Left forelimb (tissue), 1 donor: ENCODE measurements at places on chromosomes 11 and 22.

- DNase-seq: no peak
Measured at GRCh38 chr11:65880027-65880426, 390 bp downstream of the CTSW start.

DNA sequence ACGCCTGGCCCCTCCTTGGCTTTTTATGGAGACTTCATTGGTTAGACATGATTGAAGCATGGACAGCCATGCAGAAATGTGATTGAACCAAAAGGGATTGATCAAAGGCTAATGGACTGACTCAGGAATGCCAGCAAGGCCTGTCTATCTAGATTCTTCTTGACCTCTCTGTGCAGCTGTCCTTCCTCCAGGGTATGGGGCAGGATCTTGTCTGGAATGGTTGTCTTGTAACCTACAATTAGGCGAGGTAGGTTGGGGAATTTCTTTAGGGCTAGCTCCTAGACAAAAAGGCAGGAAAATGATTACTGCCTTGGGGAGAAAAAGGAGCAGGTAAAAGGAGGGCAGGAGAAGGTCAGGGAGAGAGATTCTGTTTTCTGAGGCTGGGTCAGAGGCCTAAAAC lies 59.6 kb upstream of the INCENP start:
- no peak for DNase-seq

- no peak for DNase-seq
Measured at GRCh38 chr11:128052912-128053641, 534.3 kb downstream of the ETS1 start.

DNA sequence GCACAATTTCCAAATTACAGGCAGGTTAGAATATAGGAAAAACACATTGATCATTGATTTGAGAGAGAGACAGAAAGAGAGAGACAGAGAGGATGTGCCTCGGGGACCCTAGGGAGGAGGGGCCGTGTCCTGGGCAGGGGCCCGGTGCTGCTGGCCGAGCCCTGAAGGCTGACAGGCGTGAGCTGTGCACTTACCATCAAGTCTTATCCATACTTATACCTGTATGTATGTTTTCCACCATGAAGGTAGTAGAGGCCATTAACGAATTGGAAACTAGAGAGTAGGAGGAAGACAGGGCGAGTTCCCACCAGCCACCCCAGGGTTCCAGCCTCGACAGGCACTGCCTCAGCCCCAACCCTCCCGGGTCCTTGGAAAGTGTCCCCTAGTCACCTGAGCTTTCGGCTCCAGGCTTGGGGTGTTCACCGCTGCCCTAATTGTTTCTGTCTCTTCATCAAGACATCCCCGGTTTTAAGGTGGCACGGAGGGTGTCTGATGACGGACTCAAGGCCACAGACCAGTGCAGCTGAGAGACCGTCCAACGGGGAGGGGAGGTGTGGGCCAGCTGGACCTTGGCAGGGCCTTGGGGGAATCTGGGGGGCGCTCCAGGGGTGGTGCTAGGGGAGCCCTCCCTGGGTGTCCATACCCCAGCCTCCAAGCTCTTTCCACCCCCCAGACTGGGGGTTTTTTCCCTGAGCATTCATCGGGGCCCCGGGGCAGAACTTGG lies 431.3 kb downstream of the TBC1D22A start:
- DNase-seq: peak; percentile 60

DNA sequence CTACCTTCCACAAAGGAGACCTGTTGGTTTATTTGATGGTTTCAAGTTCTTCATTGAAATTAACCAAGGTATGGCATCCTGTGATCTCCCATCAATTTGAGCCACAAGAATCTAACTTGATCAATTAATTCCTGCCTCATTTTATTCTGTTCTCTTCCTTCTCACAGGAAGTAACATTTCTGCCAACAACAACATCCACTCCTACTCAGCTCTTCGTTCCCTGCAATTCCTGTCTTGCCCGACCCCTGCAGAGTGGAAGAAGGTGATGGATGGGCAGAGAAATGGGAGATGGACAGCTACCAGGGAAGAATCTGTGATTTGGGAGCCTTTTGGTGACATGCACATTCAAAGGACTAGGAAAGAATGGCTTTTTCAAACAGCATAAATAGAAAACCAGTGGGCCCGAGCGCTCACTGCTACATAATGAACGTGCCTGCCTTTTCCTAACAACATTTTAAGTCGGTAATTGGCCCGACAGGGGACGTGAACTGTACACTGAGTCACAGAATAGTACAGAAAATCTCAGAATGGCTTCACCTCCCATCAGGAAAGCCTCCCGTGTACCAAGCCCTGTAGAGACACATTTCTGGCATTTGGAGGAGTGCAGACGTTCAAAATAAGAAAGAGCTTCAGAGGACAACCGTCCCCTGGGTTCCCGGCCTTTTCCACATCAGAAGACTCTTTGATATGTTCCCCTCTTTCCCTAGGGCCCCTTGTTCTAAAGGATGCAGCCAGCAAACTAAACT lies 112.6 kb upstream of the SEZ6L start:
- DNase-seq: no peak

GRCh38 chr22:47781024-47781423 lies 1018.6 kb downstream of the TBC1D22A start:
- DNase-seq: peak; percentile 17

DNA sequence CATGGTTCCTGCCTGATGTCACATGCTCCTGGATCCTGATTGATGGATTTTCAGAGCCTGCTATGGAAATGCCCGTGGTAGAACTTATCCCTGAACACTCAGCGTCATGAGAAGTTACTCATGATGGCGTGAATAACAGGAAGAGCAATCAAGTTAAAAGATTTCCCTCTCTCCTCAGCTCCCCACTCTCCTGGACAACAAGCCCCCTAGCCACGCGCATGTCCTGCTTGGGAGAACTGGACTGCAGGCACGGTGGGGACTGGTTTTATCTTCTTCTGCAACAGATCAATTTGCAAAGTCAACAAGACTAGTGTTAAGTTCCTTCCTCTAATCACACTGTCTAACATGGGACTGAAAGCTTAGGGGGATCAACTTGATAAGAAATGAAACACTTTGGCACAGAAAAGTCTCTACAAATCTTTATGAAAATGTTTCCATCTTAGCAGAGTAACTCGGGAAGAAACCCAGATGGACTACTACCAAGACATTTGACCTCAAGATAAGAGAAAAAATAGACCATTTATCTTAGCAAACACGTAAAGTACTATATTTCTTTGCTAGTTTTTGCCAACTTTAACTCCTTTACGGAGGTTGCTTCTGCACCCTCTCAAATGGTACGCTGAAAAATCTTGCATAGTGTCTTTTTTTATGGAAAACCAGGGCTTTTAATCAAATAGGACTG lies 27.6 kb downstream of the POU2AF1 start:
- DNase-seq: no peak

- no peak for DNase-seq
Measured at GRCh38 chr11:123601136-123601535, 53.3 kb downstream of the SCN3B start.

GRCh38 chr22:38868886-38869381 lies 3.1 kb downstream of the CBX6 start:
- peak; percentile 77 for DNase-seq

DNA sequence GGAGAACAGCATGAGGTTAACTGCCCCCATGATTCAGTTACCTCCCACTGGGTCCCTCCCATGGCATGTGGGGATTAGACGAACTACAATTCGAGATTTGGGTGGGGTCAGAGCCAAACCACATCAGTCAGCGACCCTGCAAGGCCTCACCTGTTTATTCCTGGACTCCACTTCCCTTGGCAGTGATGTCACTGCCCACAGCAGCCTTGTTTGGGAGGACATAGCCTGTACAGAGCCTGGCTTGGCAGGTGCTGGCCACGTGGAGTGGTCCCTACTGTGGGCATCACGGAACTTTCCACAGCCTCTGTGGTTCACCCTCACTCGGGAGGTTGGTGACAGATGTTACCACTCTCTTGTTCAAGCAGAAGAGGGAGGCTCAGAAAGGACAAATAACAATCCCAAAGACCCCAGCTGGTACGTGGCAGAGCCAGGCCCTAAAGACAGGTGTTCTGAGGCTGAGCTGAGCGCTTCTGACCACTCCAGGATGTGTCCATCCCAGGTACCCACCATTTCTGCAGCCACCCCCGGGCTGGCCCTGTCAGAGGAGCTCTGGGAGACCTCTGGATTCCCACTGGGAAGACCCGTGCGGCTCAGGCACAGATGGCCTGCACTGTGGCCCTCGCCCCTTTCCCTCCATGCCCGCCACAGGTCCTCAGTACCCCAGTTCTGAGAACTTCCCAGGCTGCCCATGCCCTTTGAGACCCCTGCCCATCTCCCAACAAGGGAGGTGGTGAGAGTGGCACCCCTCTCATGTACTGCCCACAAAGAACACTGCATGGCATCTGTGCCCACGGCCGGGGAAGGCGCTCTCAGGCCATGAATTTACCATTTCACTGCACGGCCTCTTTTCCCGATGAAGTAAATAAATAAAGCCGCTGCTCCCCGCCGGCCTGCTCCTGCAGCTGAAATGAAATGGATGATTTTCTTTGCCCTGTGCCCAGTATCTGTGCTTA lies 605.8 kb downstream of the TBC1D22A start:
- peak; percentile 53 for DNase-seq

- no peak for DNase-seq
Measured at GRCh38 chr22:32735526-32735925, 66.0 kb upstream of the TIMP3 start.

DNA sequence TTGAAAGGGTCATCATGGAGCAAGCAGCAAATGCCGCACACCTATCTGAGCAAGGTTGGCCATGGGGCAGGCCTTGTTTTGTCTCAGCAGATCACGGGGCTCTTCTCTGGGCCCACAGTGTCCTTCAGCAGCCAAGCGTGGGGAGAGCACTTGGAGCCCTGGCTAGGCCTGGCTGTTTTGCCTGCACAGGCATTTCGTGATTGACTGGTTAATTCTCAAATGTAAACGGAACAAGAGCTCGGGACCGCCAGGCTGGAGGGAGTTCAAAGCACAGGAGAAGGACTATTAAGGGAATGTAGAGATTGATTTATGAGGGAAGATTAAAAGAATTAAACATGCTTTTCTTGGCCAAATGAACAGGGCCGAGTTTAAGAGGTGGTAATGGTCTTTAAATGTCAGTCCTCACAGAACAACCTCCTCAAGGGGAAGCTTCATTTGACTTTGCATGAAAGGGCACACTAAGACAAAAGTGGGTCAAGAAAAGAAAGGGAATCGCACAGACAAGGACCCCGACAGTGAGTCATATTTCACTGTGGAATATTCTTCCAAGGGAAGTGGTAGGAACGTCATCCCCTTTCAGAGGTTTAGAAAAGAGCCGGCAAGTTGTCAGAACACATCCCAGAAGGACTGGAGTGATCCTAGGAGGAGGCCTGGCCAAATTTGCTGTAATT lies 20.7 kb downstream of the SPON1 start:
- DNase-seq: no peak

DNA sequence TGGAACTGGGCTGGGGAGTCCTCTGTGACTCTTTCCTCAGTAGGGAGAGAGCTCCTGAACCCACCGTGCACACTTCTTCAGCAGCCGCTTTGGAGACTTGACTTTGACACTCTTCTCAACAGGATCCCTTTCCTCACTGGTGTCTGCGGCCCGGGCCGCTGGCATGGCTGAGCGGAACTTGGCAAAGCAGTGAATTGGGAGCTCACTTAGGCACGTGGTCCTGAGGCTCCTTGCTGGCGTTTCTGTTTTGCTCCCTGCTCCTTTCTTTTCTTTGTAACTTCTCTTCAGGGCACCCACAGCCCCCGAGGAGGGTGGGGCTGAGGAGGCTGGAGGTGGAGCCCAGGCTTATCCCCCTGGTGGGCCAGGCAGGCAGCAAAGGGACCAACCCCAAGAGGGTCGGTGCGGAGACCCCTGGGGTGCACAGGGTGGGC lies 8.4 kb upstream of the KCNQ1OT1 start:
- DNase-seq: no peak

- DNase-seq: no peak
Measured at GRCh38 chr22:33116841-33117547, 58.8 kb upstream of the SYN3 start.

- no peak for DNase-seq
Measured at GRCh38 chr22:24433001-24433827, 5.8 kb downstream of the ADORA2A start.
